ENCODE measurements at places on chromosomes 3 and 15. TPM values are rescaled to one million over a fixed set of nuclear protein-coding genes. Genes with fewer than 3 reads are reported as not detected.

Gene CCDC54
- not detected for total RNA-seq

Gene CYP8B1
- total RNA-seq = not detected

Gene XCR1
- total RNA-seq = 0.05 TPM

Gene SERINC4
- 0.17 TPM for total RNA-seq

Gene FOXL2NB
- not detected for total RNA-seq

Gene DPP8
- 43.6 TPM for total RNA-seq

Gene ZNF774
- 3.0 TPM for total RNA-seq

Gene SENP8
- total RNA-seq = 1.0 TPM

Gene SEMA3G
- not detected for total RNA-seq

Gene TF
- total RNA-seq = 0.22 TPM

Gene SNX1
- total RNA-seq = 142 TPM

Gene GABRR3
- not detected for total RNA-seq

Gene SH2D7
- 0.07 TPM for total RNA-seq

Gene CLDN11
- not detected for total RNA-seq

Gene SLC15A2
- total RNA-seq = 5.7 TPM

Gene LYZL4
- not detected for total RNA-seq

Gene ECE2
- not detected for total RNA-seq

Data from T-helper 1 cell treated with Interleukin-12 subunit alpha and Interleukin-12 subunit beta and Interleukin-4 antibody, amounts not matched to agents 30 ng/mL and 1 ng/mL, for 36 hours (primary cell).